ENCODE measurements at places on chromosomes 2 and 18.
A peak's percentile ranks its signal among the peaks of the same experiment; 100 is the strongest.

DNA sequence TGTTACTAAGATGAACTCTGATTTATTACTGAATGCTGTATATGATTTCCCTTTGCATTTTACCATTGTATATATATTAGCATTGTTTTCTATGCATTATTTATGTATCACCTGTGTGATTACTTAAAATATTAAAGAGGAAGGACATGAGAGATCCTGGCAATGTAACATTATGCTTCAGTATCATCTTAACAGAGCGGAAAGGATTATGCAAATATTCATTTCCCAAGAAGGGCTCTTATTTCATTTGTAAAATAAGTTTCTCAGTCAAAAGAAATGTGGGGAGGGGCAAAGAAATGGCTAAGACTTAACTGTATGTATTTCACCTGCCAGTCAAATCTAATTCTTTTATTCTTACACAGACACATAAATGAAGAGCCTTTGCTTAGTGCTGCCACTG, 654.2 kb upstream of the PKDCC start:
- DNase-seq: no peak

- DNase-seq: no peak
These were observed 303.1 kb upstream of the FBXO11 start for GRCh38 chr2:48209214-48209885.

- no peak for DNase-seq
These were observed 24.8 kb downstream of the GALM start for GRCh38 chr2:38690499-38691420.

GRCh38 chr2:97936199-97936598, 59.5 kb downstream of the TMEM131 start:
- no peak for DNase-seq

DNA sequence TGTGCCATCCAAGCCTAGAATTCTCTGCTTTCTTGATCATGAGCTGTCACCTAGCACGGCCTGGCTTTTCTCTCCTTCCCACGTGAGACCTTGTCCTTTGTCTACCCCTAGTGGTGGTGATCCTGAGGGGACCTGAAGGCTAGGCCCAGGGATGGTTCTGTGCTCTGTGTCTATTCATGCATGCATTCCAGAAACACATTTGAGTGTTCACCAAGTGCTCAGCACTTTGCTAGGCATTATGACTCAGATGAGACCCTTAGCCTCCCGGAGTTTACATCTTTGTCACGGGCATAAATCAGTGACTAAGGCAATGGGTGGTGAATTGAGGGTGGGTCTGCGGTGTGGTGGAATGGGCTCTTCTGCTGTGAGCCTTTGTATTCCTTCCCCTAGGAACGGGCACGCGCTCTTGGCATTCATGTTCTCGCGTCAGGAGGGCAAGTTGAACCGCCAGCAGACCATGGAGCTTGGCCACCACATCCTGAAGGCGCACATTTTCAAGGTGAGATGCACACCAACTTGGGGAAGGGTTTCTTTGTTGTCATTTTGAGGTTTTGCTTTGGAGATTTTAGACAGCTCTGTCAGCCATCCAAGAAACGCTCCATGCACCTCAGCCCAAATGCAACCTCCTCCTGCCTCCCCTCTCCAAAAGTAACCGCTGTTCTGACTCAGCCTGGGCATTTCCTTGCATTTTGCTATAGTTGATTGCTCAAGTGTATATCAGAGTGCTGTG, 100.9 kb downstream of the WDSUB1 start:
- DNase-seq: no peak

DNA sequence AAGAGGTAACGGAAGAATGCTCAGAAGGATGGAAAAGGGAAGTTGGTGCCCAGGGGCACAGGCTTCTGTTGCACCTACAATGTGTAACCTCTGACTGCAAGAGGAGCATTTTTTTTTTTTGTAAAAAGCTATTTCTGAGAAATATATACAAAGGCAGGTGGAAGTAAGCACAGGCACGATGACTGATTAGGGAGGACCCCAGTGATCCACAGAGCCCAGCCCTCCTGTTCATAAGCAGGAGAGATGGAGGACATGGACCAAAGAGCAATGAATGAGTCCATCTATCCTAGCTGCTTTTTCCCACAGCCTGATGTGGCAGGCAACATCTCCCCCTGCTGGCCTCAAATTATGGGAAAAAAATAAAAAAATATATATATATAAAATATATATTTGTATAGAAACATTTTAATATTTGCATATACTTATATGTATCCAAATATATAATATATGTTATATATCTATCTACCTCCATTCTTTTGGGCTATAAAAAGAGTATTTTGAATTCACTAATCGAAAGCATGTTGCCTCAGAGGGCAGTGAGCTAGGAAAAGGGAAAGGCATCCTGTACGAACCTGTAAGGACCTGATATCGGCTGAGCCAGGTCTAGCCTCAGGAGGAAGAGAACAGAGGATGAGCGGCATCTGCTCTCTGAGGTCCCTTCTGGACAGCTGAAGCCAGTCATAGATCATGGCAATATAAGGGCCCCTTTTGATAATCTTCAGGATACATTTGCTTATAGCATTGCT, 166.0 kb upstream of the STK17B start:
- peak; percentile 17 for DNase-seq

DNA sequence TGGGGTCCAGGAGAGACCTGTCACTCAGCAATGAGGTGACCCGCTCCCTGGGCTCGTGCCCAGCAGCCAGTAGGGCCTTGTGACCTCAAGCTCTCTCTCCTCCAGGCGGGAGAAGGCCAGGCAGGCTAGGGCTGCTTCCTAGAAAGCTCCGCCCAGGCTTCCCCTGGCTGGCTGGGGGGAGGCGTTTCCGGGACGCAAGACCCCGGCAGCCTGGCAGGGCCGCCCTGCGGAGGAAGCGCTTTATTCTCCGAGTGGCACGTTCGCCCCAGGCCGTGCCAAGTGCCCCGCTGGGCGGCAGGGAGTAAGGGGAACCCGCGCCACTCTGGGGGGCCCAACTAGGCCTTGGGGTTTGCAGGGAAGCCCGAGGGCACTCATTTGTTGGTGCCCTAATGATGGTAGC, 21.2 kb upstream of the EPAS1 start:
- DNase-seq: peak; percentile 1

- no peak for DNase-seq
These were observed 3.0 kb downstream of the PIEZO2 start for GRCh38 chr18:11146238-11146946.

GRCh38 chr2:172409042-172409441, 18.3 kb upstream of the ITGA6 start:
- no peak for DNase-seq

DNA sequence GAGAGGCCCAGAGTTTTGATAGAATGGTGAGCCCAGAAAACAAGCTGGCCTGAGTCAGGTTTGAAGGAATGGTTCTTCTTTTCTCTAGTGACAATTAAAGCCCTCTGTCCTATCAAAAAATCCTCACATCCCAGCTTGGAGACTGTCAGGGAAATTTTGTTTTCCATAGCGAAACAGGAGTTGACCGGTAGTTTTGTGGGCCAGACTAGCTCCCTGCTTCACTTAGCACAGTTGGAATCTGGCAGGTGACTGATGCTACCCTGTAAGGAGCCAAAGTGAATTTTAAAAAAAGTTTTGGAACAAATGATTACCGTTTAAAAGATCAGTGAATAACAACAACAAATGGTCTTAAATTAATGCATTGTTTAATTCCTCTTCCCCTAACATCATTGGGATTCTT, 6.7 kb downstream of the NAB1 start:
- no peak for DNase-seq

GRCh38 chr18:55585920-55586561, 2.0 kb downstream of the TCF4 start:
- DNase-seq: no peak

GRCh38 chr18:68439642-68440041, 275.3 kb downstream of the TMX3 start:
- no peak for DNase-seq

GRCh38 chr2:134195341-134195740, 58.5 kb upstream of the MGAT5 start:
- no peak for DNase-seq

DNA sequence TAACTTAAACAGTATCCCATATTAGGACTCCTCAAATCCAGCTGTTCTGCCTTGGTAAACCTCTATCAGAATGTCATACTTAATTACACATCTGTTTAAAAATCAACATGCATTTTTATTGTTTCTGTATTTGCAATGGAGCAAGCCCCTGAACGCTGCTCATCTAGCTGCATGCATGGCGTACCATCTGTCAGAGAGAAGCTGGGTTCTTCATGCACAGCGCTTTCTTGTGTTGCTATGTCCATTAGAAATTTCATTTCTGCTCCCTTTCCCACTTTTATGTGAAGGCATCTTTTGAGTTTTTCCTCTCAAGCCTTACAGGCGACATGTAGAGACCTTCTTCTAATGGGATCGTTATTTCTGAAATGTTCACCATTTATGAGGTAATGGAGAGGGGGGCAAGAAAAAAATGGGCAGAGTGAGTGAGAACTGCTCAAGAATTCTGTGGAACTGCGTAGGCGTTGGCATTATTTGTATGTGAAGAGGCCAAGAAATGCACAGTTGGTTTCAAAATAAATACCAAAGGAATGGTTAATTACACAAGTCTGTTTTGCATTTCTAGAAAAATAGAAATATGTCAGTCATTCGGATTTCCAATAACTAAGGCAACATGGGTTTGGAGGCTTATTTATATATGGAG, 31.6 kb downstream of the INSIG2 start:
- DNase-seq: no peak

DNA sequence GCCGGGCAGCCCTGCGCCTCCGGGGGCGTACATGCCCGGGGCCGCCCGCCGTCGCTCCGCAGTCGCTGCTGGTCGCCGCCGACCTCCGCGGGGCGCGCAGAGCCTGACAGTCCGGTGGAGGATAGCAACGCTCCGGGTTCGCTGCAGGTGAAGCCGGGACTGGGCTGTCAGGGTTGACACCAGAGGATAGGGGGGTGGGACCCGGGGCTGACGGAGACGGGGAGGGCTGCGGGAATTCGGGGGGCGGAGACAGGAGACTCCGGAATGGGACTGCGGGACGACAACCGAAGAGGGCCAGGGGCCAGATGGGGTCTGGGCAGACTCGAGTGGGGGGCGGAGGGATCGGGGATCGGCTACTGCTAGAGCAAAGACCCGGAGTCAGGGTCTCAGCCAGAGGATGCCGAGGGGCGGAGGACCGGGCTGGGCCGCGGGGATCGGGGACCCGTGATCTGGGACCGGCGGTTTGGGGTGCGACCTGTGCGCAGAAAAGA, 403 bp downstream of the TMEM127 start:
- no peak for DNase-seq

DNA sequence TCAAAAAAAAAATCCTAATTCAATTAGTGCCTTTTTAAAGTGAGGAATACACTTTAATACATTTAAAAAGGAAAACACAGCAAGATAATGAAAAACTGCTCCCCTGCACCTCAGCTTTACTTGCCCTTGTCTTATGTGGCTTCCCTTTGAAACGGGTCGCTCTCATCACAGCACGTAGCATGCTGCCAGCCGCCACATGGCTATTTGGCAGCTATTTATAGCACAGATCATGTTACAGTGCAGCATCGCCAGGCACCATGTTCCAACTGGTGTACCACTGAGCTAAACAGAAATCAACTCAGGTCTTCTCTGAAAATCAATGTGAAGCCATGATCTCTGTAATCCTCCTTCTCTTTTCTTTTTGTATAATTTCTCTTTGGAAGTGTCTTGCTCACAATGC, 65.1 kb downstream of the TMEM182 start:
- DNase-seq: no peak

DNA sequence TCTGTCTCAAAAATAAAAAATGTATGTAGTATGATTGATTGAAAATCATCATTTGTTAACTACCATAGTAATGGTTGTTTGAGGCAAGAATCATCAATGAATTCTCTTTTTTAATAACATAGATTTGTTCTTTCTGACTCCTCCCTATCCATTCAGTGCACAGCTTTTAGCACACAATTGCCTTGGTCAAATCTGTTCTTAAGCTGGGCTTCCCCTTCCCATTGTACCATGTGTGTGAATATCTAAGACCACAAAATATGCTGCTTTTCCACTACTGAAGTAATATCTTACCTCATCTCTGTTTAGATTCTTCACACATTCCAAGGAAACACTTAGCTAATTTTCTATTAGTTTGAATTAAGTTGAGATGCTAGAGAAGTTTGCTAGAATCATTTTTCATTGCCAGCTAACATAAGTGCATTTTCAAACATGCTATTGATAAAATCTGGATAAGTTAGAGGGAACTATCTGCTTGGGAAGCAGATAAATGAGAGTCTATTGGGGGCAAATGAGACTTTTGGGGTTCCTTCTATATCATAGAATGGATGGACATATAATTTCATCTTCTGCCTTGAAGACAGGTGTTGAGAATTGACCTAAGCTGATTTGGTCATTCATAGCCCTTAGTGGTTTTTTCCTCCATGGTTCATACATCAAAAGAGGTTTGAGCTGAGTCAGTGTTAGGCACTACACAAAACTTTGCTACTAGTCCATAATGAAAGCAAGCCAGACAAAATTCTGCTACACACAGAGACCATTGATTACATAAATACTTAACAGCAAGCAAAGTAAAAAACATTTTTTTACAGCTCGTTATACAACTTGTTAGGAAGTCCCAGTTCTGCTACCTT, 231.9 kb downstream of the PLCL1 start:
- DNase-seq: no peak

GRCh38 chr2:9836074-9836473, 7.2 kb upstream of the TAF1B start:
- no peak for DNase-seq

- no peak for DNase-seq
These were observed 147.6 kb upstream of the CCDC68 start for GRCh38 chr18:55106906-55107305.

DNA sequence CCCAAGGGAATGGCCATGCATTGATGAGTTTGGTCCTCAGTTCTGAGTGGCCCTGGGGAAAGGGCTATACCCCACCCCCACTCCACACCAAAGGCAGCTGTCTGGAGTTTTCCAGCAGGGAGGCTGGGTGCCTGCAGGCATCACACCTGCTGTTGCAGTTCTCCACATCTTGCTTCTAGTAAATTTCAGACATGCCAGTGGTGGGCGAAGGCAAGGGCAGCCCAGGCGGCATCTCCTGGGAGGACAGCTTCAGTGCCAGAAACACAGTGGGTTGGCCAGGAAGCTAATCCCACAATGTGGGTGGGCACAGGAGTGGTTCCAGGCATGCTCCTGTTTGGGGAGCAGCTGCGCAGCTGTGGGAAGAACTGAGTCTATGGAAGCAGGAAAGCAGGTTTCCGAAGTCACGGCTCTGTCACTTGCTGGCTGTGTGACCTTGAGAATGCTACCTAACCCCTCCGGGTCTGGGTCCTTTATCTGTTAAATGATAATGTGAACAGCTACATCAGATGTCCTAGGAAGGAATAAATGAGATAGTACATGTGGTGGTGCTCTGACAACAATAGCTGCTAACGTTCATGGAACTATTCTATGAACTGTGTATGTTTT, 84.6 kb upstream of the SPTBN1 start:
- no peak for DNase-seq

- no peak for DNase-seq
These were observed 34.4 kb upstream of the DSG3 start for GRCh38 chr18:31413137-31413536.
